ENCODE measurements at places on chromosomes 6 and 20.

DNA sequence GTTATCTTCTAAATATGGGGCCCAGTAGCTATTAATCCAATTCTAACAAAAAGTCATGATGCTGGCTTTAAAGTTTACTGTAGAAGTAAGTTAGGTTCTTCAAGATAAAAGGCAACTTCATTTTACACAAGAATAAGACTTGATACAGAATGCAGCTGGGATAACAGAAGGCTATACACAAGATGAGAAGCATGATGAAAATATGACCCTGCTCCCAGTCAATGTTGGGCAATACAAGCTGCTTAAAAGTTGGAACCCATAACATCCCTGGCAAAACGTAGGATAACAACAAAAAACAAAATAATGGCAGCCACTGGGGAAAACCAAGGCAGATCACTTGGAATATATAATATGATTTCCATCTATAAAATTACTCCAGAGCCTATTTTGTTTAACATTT, 87.6 kb upstream of the RSPO3 start:
- H3K27ac ChIP-seq, result no peak overlapping the region
- H3K4me1 ChIP-seq, result no peaks in the 10 kb centered on the region
- H3K36me3 ChIP-seq, result no peaks in the 10 kb centered on the region
- no peak for DNase-seq
- no peak overlapping the region for H3K4me3 ChIP-seq

- peaks cover 20% of the 10 kb centered on the region for H3K36me3 ChIP-seq
- no peak overlapping the region for H3K4me3 ChIP-seq
- no peak for DNase-seq
- H3K27ac ChIP-seq, result no peak overlapping the region
- peaks cover 33% of the 10 kb centered on the region for H3K4me1 ChIP-seq
These were observed 6.1 kb downstream of the SLC29A1 start for GRCh38 chr6:44229376-44230033.

DNA sequence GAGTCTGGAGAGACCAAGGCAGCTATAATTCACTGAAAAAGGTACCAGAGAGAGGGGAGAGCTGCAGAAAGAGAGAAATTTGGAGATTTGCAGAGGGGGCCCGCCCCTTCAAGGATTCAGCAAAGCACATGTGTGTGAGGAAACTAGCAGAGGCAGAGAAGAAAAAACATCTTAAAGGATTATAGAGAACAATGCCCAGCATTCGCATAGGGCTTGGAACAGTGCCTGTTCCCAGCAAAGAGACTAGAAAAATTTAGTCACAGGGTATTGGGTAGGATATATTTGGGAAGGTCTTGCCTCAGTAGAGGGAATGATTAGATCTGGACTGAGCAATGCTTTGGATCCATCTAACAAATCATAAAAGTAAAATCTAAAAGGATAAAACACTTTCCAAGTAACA, 44.0 kb downstream of the SRPK1 start:
- H3K4me1 ChIP-seq, result no peaks in the 10 kb centered on the region
- DNase-seq, result no peak
- H3K27me3 ChIP-seq, result no peaks in the 10 kb centered on the region
- no peak overlapping the region for H3K27ac ChIP-seq

GRCh38 chr6:156776470-156776839, 723 bp upstream of the ARID1B start:
- peaks cover 27% of the 10 kb centered on the region for H3K4me1 ChIP-seq
- peak overlapping the region; percentile 91 for H3K27ac ChIP-seq
- DNase-seq, result peak; percentile 51
- H3K27me3 ChIP-seq, result no peaks in the 10 kb centered on the region
- H3K36me3 ChIP-seq, result peaks cover 2% of the 10 kb centered on the region

DNA sequence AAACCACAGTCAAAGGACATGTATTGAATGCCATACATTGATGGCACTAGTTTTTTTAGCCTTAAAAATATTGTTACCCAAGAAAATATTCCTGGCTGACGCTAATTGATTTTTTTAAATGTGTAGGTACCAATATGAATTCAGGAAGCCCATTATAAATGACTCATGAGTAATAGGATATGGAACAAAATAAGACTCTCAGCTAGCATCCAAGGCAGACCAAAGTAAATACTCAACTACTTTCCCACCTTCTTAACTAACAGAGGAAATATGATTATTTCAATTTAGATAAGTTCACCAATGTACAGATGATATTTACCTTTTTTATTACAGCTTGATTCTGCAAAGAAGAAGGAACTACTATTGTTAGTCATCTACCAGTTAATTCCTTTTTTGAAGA, 43.2 kb upstream of the TXNDC5 start:
- no peak overlapping the region for H3K27ac ChIP-seq
- DNase-seq, result no peak
- H3K4me1 ChIP-seq, result no peaks in the 10 kb centered on the region
- no peaks in the 10 kb centered on the region for H3K27me3 ChIP-seq
- H3K36me3 ChIP-seq, result peaks cover 1% of the 10 kb centered on the region
- no peak overlapping the region for H3K4me3 ChIP-seq

DNA sequence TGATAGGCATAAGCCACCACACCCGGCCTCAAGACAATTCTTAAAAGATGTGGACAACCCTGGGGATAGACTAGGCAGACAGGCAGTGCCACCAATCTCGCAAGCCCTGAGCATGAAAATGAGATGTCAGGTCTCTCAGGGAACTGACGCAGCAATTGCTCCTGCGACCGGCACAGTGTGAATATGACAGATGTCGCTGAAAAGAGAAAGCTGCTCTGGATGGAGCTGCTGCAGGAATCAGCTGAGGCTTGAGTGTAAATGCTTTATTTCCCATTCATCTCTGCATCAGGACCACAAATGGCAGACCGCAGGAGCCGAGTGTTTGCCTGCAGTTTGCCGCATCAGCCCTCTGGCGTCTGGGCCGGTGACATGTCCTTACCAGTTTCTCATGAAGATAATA, 68.4 kb downstream of the TFAP2C start:
- H3K27me3 ChIP-seq, result no peaks in the 10 kb centered on the region
- no peaks in the 10 kb centered on the region for H3K4me1 ChIP-seq
- no peak overlapping the region for H3K27ac ChIP-seq

DNA sequence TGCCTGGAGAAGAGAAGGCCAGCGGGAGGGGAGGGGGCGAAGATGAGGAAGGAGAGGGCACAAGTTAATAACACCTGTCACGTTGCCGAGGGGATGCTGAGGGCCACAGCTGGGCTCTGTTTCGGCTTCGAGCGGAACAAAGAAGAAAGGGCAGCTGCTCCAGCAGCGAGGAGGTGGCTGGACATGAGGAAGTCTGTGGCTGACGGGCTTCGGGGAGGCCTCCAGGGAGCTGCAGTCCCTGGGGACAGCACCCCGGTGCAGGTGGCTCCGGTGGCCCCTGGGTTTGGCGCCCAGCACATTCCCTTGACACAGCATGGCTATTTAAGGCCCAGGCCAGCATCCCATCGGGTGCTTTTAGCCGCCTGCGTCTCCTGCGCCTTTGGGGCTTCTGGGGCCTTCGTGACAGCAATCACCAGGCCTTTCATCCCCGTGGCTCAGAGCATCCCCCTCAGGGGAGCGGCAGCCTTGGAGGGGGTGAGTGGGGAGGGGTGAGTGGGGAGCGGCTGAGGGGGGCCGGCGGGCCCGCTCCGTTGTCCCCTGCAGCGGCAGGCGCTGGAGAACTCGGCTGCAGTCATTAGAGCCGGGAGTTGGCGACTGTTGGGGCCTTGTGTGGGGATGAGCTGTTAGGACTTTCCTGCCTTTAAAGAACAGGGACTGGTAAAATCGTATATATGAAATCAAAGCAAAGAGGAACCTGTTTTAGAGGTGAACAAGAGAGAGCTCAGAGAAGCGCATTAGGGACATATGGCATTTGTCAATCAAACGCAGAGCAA, 99.0 kb downstream of the TMEM242 start:
- no peak overlapping the region for H3K4me3 ChIP-seq
- no peaks in the 10 kb centered on the region for H3K36me3 ChIP-seq
- peaks cover 3% of the 10 kb centered on the region for H3K27me3 ChIP-seq
- no peak for DNase-seq
- H3K27ac ChIP-seq, result no peak overlapping the region
- H3K4me1 ChIP-seq, result peaks cover 60% of the 10 kb centered on the region

DNA sequence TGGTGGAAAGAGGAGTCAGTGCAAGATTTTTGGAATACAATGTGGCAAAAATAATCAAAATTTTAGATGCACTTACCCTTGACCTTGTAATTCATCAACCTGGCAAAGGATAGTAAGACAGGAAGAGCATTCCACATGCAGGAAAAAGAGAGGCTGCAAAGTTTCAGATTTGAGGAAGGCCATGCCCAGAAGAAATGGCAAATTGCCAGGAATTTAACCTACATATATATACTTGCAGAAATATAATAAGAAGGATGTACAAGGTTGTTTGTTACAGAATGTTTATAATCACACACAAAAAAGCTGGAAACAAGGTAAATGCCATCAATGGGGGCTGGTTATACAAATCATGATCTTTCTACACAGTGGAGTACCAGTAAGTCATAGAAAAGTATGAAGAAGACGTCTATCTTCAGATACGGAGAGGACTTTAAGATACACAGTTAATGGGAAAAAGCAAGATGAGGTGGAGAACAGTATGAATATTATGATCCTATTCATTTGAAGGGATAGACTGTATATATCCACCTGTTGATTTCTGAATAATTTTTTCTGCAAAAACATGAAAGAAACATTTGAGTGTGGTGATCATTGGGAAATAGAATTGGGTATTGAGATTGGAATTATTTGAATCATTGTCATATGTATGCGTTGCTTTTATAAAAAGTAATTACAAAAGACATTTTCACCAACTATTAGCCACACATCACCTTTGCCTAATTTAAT, 253.8 kb downstream of the TBC1D7 start:
- H3K27ac ChIP-seq, result no peak overlapping the region
- no peak for DNase-seq
- H3K4me1 ChIP-seq, result no peaks in the 10 kb centered on the region
- no peak overlapping the region for H3K4me3 ChIP-seq
- peaks cover 6% of the 10 kb centered on the region for H3K27me3 ChIP-seq
- no peaks in the 10 kb centered on the region for H3K36me3 ChIP-seq

DNA sequence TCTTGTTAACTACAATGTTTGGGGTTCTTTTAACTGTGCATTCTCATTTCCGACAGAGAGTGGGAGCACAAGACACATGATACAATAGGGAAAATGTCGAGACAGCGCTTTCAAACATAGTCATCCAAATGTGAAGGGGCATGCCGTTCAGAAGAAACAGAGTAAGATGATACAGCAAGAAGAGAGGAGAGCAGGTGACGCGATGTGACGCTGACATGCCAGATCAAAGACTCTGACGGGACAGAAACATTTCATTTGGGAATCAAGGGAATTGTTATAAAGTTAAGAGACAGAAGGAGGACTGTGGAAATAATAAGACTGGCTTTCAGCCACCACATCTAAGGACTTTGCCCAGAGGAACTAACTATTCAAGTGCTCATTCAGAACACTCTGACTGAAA, 117.4 kb downstream of the FAXC start:
- no peak overlapping the region for H3K4me3 ChIP-seq
- no peak overlapping the region for H3K27ac ChIP-seq
- H3K4me1 ChIP-seq, result no peaks in the 10 kb centered on the region
- no peak for DNase-seq

DNA sequence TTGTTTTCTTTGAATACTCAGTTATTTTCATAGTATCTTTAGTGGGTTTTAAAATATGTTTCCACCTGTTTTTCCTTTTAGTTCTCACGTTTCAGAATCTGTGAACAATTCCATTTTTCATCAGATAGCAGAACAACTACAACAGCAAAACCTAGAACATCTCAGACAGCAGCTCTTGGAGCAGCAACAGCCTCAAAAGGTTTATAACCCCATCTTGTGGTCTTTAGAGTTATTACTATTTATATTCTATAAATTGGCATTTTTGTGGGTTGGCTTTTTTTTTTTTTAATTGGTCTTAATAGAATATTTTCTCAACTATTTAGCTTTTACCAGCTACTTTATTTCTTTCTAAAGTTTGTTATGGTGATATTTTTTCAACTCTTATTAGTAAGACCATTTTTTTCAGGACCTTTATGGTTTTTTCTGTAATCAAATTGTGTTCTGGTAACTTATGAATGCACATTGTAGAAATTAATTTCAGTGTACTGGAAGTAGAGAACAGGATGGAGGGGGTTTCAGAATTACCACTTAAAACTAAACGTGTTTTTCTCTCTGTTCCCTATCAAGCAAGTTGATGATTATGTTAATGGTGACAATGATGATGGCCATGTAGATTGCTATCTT, 72.2 kb downstream of the SCAF8 start:
- H3K4me3 ChIP-seq, result no peak overlapping the region
- DNase-seq, result no peak
- no peaks in the 10 kb centered on the region for H3K4me1 ChIP-seq
- H3K27ac ChIP-seq, result no peak overlapping the region
- H3K27me3 ChIP-seq, result no peaks in the 10 kb centered on the region

DNA sequence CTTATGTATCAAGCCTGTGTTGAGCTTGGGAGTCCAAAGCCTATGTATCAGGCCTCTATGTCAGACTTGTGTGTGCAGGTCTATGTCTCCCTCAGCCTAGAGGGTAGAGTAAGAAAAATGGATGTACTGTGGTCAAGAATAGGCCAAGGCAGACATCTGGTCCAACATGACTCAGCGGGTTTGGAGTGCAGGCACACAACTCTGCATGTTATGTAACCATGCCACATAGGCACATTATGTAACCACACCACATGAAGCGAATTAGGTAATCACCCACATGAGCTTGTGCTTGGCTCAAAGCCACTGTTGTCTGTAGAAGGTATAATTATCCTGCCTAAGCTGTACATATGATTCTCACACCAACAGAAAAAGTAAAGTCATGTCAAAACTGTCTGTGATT, 1190.5 kb upstream of the EYS start:
- H3K4me1 ChIP-seq, result no peaks in the 10 kb centered on the region
- H3K27ac ChIP-seq, result no peak overlapping the region
- no peak for DNase-seq
- H3K27me3 ChIP-seq, result no peaks in the 10 kb centered on the region

GRCh38 chr6:139872665-139873064, 498.2 kb upstream of the CITED2 start:
- no peak overlapping the region for H3K4me3 ChIP-seq
- H3K36me3 ChIP-seq, result no peaks in the 10 kb centered on the region

GRCh38 chr6:39313526-39314272, 520 bp downstream of the KCNK17 start:
- peaks cover 51% of the 10 kb centered on the region for H3K27me3 ChIP-seq
- no peak overlapping the region for H3K4me3 ChIP-seq
- H3K4me1 ChIP-seq, result peaks cover 18% of the 10 kb centered on the region

DNA sequence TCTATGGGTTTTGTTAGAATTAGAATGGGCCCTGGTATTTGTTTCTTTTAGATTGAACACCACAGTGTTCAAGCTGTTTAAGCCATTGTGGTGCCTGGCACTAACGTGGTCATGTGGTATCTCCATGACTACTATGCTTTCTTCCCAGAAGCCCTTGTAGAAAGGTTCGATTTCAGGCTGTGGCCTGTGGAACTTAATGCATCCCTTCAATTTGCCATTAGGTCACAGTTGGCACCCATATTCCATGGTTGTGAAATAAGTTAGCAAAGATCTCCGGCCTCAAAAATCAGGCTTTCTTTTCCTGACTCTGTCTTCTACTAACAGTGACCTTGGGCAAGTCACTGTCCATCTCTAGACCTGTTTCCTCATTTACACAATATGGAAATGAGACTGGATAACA, 31.3 kb upstream of the AAR2 start:
- no peaks in the 10 kb centered on the region for H3K27me3 ChIP-seq
- no peak overlapping the region for H3K27ac ChIP-seq
- no peak overlapping the region for H3K4me3 ChIP-seq
- peaks cover 4% of the 10 kb centered on the region for H3K4me1 ChIP-seq
